ENCODE measurements at places on chromosomes 7 and 10.
A peak's percentile ranks its signal among the peaks of the same experiment; 100 is the strongest.

DNA sequence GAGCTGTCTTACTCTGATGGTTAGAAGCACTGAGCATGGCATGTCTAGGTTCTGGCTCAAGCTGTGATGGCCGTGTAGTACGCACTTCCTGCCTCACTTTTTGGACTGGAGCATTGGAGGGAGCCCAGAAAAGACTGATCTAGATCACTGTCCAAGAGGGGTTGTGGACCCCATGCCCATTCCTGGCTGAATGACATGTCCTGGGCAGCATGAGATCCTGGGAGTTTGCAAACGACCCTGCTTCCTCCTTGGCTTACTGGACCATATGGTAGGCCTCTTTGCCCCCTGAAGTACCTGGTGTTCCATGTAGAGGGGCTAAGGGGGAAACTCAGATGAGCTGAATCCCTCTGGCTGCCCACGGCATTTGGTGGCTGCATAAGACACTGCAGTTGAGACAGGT lies 36.7 kb downstream of the ARHGAP22 start:
- DNase-seq, result no peak

GRCh38 chr7:30181736-30182522 lies 47.1 kb downstream of the MTURN start:
- DNase-seq, result no peak

DNA sequence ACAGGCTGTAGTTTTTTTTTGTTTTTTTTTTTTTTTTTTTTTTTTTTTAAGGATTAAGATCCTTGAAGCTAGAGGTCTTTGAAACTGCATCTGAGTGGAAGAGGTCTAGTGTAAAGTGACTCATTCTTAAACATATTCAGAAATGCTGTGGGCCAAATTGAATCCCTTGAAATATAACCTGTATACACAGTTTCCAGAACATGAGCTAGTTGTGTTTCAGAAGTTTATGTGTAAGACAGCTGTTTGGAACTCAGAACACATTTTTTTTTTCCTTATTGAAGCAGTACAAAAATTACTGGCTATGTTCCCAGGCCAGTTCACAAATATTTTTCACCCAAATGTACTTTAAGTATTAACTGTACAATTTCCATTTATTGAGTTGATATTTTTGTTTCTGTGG lies 67.9 kb downstream of the PPP1R9A start:
- no peak for DNase-seq

GRCh38 chr7:148664324-148664723 lies 34.4 kb upstream of the CUL1 start:
- no peak for DNase-seq

DNA sequence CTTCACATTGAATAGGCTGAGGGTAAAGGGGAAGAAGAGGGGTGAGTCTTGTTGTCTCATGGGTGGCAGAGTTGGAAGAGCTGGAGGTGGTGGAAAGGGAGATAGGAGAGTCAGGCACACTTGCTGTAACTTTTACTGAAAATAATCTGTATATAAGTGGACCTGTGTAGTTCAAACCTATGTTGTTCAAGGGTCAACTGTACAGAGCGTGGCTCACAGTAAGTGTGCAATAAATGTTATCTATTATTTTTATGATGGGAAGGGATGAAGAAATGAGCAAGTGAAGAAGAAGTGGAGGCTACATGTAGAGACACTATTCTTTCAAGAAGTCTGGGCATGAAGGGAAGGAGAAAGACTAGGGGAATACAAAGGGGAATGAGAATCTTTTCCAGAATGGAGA lies 71.5 kb upstream of the FAM133B start:
- no peak for DNase-seq

- peak; percentile 62 for DNase-seq
These were observed 104.0 kb downstream of the SLIT1 start for GRCh38 chr10:97081621-97082235.

GRCh38 chr7:7018290-7018689 lies 164.1 kb upstream of the C1GALT1 start:
- DNase-seq, result no peak

GRCh38 chr7:105742787-105743186 lies 133.6 kb downstream of the ATXN7L1 start:
- DNase-seq, result no peak

- no peak for DNase-seq
These were observed 288.3 kb upstream of the MKLN1 start for GRCh38 chr7:131039355-131039762.

- DNase-seq, result no peak
These were observed 23.1 kb downstream of the ZNF107 start for GRCh38 chr7:64688988-64689387.

GRCh38 chr10:63164166-63164623 lies 31.1 kb downstream of the NRBF2 start:
- no peak for DNase-seq

GRCh38 chr7:156666368-156667109 lies 26.0 kb downstream of the RNF32 start:
- no peak for DNase-seq

- DNase-seq, result no peak
These were observed 141.5 kb upstream of the NPVF start for GRCh38 chr7:25369786-25370185.

DNA sequence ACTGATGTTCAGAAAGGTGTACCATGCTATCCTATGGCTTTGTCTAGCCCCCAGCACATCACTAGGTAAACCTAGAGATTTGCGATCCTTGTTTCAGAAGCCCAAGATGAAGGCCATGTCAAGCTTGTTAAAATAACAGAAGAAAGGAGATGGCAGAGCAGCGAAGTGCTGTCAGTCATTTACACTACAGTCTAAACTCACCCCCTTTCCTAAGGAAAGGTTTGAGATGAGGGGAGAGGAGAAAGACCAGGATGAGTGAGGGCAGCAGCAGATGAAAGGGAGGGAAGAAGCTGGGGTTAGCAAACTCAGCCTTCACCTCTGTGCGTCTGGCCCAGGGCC lies 74.8 kb downstream of the PROSER2 start:
- DNase-seq, result no peak

- DNase-seq, result no peak
These were observed 74.6 kb upstream of the STRIP2 start for GRCh38 chr7:129359638-129360037.

GRCh38 chr10:63208986-63209385 lies 75.9 kb downstream of the NRBF2 start:
- DNase-seq, result no peak

- DNase-seq, result no peak
These were observed 108.8 kb upstream of the WDR11 start for GRCh38 chr10:120742373-120742772.

DNA sequence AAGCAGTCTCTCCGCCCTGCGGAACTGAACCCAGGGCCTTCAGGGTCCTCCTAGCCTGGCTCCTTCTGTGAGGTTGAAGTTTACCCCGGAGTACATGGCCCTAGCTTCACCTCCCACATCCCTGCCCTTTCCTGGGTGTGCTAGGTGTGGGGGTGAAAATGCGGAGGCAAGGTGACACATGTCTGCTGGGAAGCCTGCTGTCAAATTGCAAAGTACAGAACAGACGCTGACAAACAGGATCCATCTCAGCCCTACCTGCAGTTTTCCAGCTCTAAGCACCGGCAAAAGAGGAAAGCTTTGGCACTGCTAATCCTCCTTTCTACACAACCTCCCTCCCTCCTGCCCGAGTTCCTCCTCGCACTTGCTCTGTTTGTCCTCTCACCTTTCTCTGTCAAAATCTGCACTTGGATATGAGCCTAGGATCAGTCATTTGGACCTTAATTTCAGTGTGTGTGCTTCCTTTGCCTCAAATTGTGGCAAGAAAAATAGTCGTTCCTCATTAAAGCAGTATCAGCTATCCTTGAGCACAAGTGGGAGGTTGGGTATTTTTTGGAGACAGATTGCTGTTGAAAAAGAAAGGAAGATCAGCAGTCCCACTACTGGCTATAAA lies 14.4 kb upstream of the GPR15LG start:
- DNase-seq, result no peak

DNA sequence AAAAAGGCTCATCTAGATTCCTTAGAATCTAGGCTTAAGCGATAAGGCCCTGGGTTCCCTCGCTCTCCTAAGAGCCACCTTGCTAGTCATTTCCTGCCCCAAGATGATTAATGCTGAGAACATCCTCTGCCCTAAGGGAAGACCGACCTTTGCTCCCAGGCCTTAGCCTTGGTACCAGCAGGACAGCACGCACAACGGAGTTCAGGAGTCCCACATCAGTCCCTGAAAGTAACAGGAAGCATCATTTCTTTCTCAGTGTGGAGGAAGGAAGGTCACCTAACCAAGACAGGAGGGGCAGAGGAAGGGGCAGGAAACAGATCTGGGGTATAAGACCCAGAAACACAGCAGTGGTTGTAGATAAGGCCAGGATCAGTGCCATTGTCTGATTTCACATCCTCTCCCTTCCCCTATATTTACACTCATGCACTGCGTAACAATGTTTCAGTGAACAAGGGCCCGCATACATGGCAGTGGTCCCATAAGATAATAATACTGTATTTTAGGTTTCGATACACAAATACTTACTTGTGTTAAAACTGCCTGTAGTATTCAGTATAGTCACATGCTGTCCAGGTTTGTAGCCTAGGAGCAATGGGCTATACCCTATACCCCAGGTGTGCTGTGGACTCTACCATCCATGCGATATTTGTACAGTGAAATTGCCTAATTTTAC lies 8.1 kb upstream of the FAM107B start:
- no peak for DNase-seq

GRCh38 chr7:102170393-102170970 lies 116.2 kb upstream of the SH2B2 start:
- DNase-seq, result no peak

GRCh38 chr7:106848851-106849442 lies 16.1 kb upstream of the PIK3CG start:
- DNase-seq, result no peak

DNA sequence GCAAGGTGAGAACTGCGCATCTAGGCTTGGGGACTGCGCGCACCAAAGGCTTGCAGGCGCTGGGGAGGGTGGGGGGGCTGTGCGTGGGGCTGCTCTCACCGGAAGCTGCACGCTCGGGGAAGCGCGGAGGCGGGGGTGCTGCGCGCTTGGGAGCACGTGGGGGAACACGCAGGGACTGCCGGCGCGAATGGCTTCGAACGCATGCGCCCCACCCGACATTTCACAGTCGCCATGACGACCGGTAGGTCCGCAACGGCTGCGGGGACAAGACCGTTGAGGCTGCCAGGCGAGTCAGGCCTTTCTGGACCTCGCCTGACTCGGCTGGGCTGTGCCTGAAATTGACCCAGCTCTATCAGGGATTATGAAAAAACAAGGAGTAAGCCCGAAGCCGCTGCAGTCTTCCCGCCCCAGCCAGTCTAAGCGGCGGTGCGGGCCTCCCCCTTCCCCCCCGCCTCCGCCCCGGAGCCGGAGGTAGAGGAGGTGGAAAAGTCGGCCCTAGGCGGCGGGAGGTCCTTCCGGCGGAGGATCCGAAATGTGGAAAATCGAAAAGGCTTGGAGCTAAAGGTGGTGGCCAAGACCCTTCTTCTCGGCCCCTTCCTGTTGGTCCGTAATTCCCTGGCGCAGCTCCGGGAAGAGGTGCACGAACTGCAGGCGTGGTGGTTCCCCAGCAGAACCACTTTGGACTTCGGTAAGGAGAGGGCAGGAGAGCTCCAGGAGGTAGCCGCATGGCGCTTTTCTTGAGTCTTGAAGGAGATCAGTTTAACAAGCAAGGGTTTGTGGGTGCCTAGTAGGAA lies 34.9 kb upstream of the STEAP1 start:
- DNase-seq, result peak; percentile 43

DNA sequence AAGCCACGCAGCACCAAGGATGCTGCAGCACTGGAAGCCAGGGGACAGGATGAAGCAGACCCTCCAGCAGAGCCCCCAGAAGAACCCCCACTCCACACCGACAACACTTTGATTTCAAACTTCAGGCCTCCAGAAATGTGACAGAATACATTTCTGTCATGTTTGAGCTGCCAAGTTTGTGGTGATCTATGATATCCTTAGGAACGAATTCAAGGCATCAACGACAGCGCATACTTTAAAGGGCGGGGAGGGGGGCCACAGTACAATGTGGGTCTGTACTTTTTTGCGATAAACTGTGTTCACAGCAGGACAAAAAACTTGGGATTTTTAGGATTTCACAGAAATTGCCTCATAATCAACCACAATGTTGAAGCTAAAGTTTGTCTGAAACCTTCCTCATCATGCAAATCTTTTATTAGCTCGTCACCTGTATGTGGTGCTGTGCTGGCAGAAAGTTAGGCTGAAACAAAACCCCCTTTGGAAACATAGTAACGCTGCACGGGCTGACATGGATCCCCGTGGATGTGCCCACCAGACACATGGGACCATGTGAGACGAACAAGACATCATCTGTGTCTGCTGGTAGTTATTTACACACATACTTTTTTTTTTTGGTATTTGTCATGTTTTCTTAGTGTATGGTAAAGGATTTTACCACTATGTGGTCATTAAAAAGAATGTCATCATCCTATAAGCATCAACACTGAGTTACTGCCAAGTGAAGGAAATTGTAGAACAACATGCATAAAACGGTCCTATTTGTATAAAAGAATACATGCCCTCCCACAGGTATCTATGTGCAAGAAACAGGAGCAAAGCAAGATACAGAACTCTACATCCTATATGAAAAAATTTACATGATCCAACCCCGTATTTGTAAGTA lies 113.3 kb upstream of the AFAP1L2 start:
- DNase-seq, result no peak

GRCh38 chr10:45063591-45064231 lies 63.0 kb downstream of the ZNF22 start:
- no peak for DNase-seq

GRCh38 chr7:153399554-153399940 lies 640.0 kb downstream of the ACTR3B start:
- DNase-seq, result no peak

GRCh38 chr7:107909445-107909844 lies 18.5 kb downstream of the DLD start:
- no peak for DNase-seq

GRCh38 chr10:12252882-12253546 lies 57.0 kb downstream of the CDC123 start:
- DNase-seq, result no peak

All from stimulated activated CD4-positive, alpha-beta T cell treated with anti-CD3 and anti-CD28 coated beads, Interleukin-4, amount 100 ng/mL, for 1 hour (primary cell).